ENCODE measurements at places on chromosomes 6 and 20.

GRCh38 chr6:73177221-73177944 lies 47.9 kb downstream of the KHDC1L start:
- no peak for DNase-seq

DNA sequence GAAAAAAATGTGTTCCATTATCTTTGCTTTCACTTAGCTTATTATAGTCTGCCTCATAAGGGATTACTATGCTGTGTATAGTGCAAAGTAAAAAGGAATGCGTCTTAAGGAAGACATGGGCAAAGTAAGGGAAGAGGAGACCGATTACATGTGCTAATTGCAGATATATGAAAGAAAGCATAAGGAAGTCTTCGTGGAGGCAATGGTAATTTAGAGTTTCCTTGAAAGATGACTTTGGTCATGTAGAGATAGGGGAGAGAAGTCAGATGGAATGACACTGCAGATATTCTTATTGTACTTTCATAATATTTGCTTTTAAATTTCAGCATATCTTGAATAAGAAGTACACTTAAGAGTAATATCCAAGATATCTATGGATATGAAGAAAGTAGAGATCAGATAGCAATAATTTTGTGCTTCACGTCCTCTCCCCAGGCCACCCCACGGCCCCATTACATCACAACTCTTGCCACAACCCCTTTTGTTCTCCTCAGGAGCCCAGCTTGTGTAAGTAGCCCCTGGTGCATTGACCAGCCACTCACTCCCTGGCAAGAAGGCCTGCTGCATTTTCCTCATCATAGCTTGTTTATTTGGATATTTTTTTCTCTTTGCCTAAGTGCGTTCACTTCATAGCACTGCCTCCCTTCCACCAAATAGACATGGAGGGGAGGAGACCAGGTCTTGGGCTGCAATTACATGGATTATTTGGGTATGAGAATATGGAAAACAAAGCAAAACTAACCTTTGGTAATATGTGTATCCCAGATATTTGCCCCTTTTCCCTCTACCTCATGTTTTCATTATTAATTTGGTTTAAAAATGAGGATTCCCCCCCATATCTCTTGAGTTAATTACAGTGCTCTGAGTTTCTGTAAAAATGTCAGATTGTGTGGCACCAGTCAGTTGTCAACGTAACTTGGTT lies 30.7 kb upstream of the COL10A1 start:
- no peak for DNase-seq

DNA sequence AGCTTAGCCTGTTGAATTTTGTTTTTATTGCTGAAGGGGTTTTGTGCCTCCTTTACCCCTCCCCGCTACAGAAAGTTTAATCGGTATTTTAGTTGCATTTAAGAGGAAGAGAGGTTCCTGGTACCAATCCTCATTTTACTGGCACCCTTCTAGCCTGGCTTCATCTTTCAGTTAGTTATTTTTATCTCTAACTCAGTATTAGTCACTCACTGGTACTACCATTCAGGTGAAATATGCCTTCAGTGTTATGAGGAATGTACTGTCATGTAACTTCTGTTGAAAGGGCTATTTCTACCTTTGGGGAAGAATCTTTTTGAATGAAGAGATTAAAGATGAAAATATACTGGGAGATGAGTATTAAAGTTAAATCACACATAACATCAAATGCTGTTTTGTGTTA lies 211.8 kb downstream of the CDKAL1 start:
- DNase-seq, result no peak

DNA sequence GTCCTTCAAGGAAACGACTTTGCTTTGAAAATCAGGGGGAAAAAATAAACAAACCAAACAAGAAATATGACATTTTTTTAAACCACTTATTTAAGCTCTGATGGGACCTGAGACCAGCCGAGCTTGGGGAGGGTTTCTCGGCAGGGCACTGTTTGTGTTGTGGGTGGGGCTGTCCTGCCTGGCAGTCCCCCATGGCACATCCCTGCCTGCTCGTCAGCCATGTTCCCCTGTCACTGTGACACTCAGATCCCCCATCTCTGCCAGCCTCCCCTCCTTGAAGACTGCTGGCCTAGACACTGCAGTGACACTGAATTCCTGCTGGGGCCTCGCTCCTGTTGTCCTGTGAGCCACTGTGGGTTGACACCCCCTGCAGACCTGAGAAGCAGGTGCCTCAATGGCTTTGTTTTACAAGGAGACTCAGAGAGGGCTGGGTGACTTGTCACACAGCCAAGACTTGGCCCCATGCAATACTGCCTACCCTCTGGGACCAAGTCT lies 95.1 kb upstream of the PTPN1 start:
- DNase-seq, result no peak

DNA sequence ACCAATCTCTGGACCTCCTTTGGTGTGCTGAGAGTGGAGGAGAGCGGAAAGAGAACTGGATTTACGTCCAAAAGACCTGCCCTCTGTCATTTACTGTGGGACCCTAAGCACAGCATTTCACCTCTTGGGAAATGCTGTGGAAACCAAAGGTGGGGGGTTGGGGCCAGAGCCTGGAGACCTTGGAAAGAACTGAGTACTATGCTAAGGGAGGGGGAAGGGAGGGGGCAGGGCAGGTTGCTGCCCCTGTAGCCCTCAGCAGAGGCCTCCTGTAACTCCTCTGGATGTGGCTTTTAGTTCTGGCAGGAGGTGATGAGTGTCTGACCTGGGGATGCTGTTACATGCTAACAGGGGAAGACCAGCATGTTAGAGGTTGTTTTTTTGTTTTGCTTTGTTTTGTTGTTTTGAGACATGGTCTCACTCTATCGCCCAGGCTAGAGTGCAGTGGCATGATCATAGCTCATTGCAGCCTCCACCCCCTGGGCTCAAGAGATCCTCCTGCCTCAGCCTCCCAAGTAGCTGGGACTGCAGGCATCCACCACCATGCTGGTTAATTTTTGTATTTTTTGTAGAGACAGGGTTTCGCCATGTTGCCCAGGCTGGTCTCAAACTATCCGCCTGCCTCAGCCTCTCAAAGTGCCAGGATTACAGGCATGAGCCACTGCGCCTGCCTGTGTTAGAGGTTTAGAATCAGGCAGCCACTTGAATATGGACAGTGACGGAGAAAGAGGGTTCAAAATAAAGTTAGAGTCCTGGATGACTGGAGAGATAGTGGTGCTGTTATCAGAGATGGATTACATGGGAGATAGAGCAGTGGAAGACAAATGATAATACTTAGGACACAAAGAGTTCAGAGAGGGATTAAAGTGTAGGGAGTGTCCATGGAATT lies 18.4 kb upstream of the PARD6B start:
- DNase-seq, result no peak

DNA sequence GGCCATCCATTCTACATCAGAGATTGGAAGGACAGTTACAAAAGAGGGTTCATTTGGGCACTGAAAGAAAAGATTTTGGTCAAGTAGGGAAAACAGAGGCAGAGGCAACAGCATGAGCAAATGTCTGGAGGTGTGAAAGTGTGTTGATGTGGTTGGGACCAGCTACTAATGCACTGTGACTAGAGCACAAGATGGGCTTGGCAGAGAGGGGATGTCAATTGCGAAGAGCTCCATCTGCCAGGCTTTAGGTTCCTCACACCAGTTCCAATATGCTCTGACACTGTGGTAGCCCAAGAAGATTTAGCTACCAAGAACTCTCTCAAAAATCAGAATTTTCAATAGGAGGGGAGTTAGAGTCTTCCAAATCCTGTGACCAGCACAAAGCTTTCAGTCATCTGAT lies 42.1 kb downstream of the TRAF3IP2 start:
- no peak for DNase-seq

DNA sequence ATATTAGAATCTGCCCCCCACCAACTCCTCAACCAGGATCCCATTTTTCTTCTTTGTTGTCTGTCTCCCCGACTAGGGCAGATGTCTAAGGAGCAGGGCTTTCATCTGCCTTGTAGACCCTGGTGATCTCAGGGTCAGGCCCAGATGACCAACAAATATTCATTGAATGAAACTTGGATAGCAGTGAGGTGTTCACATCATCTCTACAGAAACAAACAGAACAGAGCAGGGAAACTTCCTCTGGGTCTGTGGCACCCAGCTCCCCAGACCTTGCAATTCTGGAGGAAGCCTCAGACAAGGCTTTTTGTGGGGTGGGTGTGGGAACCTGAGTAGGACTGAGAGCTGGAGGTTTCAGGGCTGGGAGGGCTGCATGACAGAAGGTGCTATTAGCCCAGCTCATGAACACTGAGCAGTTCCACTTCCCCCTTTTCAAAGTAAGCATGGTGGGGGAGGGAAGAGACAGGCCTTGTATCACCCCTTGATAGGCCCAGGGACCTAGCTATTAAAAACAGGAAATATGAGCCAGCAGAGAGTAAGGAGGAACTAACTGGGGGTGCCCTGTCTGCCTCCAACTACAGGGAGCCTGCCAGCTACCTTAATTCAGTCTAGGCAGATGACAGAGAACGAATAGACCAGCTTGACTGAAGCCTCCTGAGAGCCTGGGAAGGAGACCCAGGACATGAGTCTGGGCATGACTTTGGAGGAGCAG lies 37.3 kb upstream of the TOP1 start:
- no peak for DNase-seq

DNA sequence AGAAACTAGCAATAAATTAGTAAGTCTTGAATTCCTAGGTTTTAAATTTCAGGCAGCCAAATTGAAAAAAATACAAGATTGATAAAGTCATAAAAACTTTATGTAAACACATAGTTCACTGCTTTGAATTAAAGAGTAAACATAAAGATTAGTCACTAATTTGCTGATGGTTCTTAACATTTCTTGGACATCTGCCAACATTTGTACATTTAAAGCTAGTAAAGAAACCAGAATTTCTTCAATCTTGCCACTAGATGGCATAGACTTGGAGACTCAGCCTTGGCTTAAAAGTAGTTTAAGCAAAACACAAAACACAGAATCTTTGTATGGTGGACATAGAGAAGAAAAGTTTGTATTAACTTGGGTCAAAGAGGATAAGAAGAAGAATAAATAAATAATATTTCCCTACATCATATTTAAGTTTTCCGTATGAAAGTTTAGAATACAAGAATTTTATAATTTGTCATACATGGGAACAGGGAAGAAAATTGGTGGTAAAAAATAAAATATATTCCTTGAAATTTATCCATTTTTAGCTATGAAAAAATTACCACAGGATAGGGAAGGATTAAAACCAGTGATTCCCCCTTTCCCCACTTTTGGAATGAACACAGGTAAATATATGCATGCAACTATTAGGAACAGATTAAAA lies 41.7 kb upstream of the FAM135A start:
- DNase-seq, result no peak

DNA sequence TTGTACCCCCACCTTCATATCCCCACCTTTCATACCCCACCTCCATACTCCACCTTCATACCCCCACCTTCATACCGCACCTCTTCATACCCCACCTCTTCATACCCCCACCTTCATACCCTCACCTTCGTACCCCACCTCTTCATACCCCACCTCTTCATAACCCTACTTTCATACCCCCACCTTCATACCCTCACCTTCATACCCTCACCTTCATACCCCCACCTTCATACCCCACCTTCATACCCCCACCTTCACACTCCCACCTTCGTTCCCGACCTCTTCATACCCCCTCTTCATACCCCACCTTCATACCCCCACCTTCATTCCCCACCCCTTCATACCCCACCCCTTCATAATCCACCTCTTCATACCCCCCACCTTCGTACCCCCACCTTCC lies 92.9 kb upstream of the NAA20 start:
- DNase-seq, result no peak

DNA sequence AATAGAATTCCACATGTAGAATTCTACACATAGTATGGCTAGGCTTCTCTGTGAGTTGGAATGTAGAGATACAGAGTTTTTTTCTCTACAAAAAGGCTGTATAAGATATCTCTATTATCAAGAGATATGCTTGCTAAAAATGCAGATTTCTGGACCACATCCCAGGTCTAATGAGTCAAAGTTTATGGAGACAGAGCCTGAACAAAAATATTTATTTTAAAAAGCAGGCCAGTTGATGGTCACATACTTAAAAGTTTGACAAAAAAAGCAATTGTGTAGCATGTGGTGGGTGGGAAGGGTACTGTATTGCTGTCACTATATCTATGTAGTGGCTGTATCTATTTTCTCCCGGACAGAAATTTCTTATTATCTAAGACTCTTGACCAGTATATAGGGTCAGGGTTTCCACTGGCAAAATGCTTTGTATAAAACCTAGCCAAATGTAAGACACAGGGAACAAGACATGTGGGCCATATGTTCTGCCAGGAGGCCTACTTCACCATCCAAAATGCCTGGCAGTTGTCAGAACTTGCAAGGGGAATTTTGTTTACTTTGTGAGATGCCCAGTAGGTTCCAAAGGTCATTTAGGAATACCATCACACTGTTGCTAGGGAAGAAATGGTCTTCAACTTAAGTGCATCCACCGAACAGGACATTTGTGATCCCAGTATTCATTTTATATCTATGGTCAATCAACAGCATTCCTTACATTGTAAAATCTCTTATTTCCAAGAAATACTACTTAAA lies 60.6 kb downstream of the SHPRH start:
- DNase-seq, result no peak

- no peak for DNase-seq
These were observed 9.2 kb downstream of the PEDS1 start for GRCh38 chr20:50144362-50144761.

GRCh38 chr6:111651185-111652034 lies 45.7 kb upstream of the TRAF3IP2 start:
- DNase-seq, result no peak

GRCh38 chr20:44420497-44420896 lies 55.2 kb upstream of the TTPAL start:
- no peak for DNase-seq

DNA sequence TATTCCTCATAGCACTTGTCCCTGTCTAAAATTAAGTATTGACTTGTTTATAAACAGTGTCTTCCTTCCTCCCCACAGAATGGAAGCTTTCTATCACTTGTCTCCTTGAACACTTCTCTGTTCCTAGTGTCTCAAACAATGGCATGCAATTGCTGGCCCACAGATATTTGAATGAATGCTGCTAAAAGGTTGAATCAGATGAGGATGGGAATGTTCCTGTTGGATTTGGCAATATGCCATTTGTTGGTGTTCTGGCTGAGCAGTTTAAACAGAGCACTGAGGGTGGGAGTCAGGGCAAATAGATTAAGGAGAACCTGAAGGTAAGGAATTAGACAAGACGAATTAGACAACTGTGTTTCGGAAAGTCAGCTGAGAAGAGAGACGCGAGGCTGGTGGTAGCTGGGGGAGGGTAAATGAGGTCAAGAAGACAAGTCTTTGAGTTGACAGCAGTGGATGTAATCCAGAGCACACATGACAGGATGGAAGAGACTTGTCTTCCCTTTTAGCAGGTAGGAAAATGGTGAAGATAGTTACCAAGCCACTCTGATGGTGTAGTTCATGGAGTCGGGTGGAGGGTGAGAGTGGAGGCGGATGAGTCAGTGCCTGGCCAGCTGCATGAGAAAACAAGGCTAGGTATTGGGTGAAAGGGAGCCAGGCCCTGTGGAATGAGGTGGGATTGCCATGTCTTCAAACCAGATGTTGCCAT lies 58.3 kb upstream of the GNRH2 start:
- no peak for DNase-seq
